LHCN-M2 (cell line): ENCODE measurements at places on chromosomes 11 and 22.

- DNase-seq: no peak
Measured at GRCh38 chr11:16924826-16925560, 89.2 kb downstream of the PLEKHA7 start.

GRCh38 chr11:19644316-19644715 lies 68.3 kb upstream of the NAV2 start:
- DNase-seq: peak; percentile 46

- DNase-seq: no peak
Measured at GRCh38 chr22:46740910-46741780, 3.1 kb upstream of the CERK start.

DNA sequence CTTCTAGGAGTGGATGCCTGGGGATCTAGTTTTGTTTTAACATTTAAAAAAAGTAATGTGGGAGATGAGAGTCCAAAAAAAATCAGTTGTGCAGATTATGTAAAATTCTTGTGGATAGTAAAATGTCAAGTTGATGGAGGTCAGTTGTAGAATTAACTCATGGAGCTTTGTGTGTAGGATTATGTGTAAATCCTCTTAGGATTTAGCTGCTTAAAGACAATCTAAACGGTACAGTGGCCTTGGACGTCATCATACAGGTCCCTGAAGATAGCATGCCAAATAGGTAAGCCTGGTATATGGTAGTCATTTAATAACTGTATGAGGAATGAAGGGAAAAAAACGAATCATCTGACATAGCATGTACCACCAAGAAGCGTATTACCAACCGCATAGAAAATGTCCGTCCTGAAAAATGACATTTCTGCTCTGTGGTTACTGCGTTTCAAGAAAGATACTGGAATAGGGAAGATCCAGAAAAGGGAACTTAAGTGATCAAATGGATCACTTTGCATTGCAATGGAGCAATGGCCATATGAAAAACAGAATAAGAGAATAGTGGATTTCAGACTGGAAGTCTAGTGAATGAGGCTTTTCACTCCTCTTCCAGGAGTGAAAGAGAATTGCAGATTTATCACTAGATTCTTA lies 61.3 kb downstream of the BCL2L13 start:
- no peak for DNase-seq

DNA sequence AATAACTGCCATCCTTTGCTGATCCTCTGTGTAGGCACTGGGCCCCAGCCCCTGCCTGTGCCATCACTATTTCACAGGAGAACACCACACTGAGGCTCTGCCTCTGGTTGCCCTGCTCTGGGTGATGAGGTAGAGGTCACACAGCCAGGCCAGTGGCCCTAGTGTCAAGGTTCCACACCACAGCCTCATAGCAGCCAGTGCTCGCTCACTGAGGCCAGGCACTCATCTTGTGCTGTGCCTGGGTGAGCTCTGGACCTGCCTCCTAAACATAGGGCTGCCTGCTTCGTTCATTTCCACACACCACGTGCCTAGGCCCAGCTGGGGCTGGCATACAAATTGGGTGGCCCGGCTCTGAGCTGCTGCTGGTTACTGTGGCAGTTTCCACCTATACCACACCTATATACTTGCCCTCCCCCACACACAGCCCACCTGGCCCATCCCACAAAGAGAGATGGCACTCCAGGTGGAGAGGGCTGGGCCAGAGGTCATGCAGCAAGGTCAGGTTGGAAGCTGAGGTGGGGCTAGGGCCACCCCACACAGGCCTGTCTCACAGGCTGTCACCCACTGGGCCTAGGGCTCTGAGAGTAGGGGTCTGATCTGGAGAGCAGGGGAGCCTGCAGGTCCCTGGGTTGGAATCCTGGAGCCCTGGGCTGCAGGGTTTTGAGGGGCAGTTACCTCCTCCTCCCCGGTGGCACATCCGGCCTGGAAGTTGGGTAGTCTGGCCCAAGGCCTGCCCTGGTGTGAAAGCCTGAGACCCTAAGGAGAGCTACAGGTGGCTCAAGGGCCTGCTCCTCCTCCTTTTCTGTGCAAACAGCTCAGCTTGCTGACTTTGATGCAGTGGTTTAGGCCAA lies 11.2 kb downstream of the KCNQ1OT1 start:
- DNase-seq: no peak

DNA sequence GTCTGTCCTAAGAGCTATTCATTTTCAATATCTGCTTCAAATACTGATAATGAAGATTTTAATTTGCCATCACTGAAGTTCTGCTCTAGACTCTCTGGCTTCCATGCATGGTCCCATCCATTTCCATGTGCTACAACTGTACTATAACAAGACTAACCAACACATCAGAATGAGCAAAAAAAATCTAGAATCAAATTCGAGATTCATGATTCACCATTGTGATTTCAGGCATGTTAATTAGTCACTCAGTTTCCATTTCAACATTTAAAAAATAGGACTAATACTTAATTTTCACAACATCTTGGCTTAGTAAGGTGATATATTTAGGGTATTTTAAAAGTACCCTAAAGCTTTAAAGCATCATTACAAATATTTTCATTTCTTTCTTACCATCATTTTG lies 22.8 kb downstream of the PICALM start:
- no peak for DNase-seq

GRCh38 chr11:91813263-91813662 lies 411.4 kb upstream of the FAT3 start:
- no peak for DNase-seq

DNA sequence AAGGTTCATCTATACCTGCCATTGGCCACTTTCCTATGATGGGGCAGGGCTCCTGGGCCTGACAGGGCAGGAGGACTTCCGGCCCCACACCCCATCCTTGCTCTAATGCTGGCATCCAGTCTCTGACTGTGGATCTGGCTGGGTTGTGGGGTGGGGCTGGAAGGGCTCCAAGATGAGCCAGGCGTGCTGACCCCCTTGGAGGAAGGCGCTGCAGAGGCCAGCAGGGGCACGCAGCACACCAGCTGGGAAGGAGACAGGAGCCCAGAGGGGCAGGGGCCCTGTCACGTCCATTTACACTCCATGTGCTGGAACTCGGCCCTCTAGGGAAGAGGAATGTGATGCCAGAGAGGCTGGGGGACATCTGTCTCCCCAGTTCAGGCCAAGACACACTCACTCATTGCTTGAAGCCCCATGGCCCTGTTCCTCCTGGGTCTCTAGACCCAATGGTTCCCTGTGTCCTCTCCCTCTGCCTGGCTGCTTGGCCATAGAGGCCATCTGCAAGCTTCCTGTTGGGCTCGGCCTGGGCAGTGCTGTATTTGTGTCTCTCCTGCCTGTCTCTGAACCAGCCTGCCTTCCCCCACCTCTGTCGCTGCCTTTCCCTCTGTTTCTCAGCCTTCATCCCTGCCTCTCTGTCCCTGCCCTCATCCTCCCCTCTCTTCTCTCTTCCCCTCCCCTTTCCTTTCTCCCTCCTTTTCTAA lies 67.5 kb upstream of the NECTIN1 start:
- DNase-seq: no peak

- no peak for DNase-seq
Measured at GRCh38 chr11:130462931-130463330, 14.5 kb downstream of the ADAMTS15 start.

DNA sequence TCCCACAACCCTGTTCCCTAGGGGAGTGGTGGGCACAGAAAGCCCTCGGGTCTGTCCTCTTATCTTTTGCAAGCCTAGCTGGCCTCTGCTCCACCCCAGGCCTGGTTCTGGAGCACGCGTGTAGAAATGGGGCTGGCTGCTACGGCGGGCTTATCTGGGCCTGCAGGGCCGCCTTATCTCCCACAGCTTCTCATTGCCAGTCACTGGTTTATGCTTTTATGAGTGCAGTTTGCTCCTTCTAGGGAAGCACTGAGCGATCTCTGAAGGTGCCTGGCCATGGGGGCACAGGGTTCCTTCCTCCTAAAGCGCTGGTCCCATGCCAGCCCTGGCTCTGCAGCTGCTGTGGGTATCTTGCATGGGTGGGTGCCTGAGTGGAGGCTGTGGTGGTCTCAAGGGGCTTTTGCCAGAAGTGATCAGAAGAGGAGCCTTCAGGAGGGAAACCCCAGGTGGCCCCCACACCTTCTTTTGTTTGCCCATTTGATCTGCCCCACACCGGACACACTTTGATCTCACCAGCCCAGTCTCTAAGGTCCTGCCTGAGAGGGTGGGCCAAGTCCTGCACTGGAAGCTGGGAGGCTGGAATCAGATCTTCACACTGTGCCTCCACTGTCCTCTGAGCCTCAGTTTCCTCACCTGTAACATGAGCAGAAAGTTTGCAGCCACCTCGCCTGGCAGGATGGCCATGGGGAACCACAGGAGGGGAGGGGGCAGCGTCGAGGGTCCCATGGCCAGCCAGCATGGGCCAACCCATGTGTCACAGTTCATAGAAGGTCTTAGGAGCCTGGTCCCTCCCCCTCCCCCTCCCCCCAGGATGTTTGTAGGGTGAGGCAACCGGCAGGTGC lies 86.6 kb upstream of the FGF3 start:
- DNase-seq: no peak

GRCh38 chr22:33893512-33893911 lies 26.8 kb downstream of the LARGE1 start:
- DNase-seq: no peak

- DNase-seq: no peak
Measured at GRCh38 chr22:40401981-40402406, 31.6 kb downstream of the SGSM3 start.

GRCh38 chr11:79362821-79363220 lies 78.0 kb downstream of the TENM4 start:
- no peak for DNase-seq

DNA sequence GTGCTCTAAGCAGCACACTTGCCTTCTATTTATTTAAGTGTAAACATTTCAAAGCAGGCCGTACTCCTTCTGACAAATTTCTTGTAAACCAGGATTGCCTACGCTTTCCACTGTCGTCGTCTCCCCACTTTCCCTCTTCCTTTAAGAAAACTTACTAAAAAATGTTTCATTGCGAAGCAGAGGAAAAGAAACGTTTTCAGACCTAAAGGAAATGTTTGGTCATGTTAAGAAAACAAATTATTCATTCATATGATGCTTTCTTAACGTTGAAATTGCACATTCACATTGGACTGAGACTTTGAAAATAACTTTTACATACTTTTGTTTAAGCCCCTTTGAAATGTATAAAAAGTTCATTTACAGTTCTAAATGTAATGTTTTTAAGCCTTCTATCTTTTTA lies 106.0 kb downstream of the EMSY start:
- no peak for DNase-seq

- no peak for DNase-seq
Measured at GRCh38 chr11:25317216-25317615, 820.4 kb downstream of the LUZP2 start.

- DNase-seq: peak; percentile 94
Measured at GRCh38 chr11:26947379-26947844, 46.5 kb upstream of the FIBIN start.

DNA sequence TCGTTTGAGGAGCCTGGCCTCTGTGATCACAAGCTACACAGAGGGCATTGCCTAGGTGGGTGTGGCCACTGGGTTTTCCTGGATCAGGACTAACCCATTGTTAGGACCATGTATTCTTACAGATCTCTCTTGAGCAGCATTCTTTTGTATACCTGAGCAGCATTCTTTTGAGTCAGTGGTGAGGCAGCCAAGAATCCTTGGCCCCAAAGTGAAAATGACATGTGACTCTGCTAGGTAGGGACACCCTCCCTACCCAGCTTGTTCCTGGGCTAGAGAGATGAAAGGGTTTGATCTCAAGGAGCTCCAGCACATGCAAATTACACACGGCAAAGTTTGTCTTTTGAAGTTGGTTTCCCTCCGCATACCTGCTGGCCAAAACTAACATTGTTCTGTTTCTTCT lies 55.0 kb upstream of the HORMAD2 start:
- no peak for DNase-seq

DNA sequence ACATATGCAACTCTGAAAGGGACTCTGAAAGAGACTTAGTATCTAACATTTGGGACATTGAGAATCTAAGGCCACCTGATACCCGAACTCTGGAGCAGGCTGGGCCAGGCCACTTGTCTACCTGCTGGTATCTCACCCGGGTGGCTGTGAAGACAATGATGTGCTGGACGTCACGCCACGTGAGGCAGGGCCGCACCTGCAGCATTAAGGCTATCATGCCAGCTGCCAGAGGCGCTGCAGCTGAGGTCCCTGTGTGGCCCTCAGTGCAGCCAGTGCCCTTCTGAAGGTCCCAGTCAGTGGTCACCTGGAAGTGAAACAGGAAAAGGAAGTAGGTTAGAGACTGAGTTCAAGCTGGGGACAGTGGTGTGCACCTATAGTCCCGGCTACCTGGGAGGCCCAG lies 12.4 kb downstream of the PCSK7 start:
- DNase-seq: no peak

GRCh38 chr22:44937216-44937615 lies 72.6 kb downstream of the PHF21B start:
- no peak for DNase-seq

DNA sequence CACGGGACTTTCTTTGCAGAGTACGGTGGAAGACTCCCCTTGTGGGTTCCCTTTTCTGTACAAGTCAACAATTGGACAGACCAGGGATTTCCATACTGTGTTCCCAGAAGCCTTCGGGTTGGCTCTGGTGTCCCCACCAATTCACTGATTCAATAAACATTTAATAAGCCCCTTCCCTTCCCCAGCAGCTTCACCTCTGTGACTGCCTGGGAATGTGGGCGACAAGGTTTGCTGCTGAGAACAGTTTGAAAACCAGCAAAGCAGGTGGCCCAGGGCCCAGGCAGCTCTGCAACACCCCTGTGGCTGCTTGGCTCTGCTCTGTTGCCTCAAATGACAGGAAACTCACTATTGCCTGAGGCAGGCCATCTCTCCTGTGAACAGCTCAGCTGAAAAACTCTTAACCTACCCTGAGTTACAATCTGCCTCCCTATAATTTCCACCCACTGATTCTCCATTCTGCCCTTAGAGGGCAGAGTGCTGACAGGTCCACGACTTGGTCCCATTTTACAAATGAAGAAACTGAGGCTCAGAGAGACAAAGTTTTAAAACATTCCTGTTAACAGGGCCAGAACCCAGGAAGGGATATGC lies 10.4 kb downstream of the ADORA2A start:
- no peak for DNase-seq
